Stimulated activated CD8-positive, alpha-beta memory T cell treated with anti-CD3 and anti-CD28 coated beads, Interleukin-4, amount 100 ng/mL, for 1 hour (primary cell): ENCODE measurements at places on chromosomes 3 and 15.

DNA sequence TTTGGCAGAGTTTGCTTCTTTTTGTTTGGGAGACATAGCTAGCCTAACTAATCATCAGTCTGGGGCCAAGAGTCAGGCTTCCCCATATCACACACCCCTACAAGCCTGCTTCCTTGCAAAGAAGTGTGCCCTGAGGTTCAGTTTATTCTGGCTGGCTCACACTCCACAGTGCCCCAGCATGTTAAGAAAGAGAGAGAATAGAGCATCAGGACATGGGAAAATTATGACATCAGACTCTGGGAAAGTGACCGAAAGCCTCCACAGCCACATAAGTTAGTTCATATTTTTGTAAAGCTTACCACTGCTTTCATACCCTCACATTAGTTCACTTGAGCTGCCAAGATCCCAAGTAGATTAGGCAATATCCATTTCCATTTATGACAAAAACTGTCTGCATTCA lies 63.0 kb upstream of the CFAP161 start:
- DNase-seq: no peak

DNA sequence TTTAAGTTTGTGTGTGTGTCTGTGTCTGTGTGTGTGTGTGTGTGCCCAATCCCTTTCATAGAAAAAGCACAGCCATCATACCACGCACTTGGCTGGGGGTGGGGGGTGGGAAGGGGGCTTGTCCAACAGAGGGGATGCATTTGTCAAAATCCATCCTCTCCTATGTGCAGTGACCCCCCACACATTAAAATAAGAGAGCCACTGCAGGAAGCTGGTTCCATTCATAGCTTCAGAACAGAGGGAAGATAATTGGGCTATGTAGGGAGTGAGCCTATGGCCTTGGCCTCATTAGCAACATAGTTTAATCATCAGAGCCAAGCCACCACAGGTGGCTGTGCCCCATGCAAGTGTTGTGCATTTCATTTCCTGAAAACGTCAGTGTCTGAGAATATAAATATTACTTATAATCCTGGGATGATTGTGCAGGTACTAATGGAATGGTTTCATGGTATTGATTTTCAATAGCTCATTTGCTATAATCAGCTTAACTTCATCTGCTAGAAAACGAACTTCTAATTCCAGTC lies 330.8 kb downstream of the CNTN6 start:
- DNase-seq: no peak

DNA sequence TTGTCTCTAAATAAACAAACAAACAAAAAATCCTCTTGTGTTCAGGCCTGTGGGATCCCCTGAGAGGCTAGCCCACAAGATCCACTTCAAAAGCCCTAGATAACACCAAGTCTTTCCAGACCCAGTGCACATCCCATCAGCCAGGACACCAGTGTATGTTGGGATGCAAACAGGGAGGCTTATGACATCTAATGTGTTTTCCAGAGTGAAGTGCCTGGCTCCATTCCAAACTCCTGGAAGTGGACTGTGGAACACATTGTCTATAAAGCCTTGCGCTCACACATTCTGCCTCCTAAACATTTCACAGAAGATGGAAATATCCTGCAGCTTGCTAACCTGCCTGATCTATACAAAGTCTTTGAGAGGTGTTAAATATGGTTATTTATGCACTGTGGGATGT lies 57.0 kb downstream of the MLH1 start:
- no peak for DNase-seq

DNA sequence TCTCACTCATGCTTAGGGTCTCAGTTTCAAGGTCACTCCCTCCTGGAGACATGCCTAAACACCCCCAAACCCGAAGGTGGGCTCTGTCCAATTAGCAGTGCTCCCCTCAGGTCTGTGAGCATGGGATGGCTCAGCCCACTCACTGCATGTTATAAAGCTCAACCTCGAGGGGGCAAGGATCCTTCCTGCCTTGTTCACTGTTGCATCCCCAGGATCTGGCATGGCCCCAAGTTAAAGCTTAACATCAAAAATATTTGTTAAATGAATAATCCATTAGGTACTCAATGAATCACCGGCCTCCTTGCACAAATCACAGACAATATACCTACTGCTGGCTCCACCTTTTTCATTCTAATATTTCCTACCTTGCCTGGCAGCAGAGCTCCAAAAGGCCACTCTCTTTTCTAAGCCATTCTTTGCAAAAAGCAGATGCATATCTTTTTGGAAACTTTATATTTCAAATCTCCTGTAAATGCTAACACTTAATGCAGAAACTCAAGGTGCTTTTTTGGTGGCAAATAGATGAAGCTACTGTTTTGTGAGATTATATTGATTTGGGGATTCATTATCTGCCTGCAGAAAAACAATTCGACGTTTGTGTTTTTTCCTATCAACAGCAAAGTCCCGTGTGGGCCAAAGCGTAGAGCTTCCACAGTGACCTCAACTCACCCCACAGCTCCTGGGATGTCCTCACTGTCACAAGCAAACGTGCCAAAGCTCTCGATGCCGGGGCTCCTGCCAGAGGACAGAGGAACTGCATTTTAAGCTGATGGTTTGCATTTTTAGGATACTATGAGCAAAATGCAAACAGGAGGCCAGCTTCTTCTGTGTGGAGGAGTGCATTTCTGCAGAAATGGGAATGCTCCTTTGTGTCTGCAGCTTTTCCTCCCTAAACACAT lies 35.4 kb downstream of the PCOLCE2 start:
- no peak for DNase-seq

- DNase-seq: no peak
These were observed 129.5 kb upstream of the ABI3BP start for GRCh38 chr3:101122681-101123080.

GRCh38 chr15:43899928-43900327 lies 73.1 kb downstream of the WDR76 start:
- no peak for DNase-seq

DNA sequence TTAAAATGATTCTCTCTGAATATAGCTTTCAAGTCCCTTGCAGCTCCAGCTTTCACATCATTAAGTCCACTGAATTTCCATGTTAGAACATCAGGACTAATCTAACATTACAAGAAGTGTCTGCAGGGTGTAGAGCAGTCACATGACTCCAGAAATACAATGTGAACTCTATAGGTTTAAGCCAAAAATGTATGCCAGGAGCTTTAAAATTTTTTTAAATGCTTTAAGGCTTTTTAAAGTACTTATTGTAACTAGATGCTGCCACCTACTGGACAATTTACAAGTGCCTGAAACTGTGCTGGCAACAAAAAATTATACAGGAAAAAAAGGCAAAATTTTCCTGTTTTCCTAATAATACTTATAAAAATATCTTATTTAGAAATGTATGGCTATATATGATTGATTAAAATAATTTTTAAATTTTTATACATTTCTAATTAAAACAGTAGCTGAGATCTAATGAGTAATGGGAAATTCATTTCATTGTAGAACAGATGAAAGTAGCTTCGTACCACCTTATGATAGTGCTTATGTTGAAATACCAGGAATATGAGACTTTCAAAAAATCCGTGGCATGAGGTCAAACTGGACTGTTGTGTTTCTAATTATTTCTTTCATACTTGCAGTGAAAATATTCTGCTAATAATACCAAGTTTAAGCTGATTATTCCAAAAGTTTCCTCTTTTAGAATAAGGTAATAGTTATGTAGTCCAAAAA lies 25.7 kb downstream of the FSIP1 start:
- no peak for DNase-seq

DNA sequence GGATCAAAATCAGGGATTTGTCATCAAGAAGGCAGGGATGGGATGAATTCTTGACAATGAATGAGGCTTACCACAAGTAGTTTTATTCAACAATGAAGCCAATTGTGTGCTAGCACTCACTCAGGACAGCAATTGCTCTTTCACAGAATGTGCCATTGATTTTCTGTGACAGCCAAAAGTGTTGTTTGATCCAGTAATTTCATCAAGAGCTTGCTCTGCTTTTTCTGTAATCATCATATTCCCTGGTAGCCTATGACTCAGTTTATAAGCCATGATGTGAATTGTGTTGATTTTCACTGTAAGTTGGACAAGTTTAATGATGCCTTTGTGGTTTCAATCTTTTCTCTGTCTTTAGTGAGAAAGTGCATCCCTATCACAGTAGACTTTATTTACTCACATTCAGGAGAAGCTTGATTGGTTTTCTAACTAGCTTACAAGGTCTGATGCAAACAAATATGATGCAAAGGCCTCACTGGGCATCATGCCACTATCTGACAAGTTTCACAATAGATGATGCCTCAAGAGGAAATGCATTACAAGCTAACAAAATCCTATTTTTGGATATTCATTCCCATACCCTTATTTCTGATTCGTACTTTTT lies 13.6 kb upstream of the CSRNP1 start:
- DNase-seq: no peak

DNA sequence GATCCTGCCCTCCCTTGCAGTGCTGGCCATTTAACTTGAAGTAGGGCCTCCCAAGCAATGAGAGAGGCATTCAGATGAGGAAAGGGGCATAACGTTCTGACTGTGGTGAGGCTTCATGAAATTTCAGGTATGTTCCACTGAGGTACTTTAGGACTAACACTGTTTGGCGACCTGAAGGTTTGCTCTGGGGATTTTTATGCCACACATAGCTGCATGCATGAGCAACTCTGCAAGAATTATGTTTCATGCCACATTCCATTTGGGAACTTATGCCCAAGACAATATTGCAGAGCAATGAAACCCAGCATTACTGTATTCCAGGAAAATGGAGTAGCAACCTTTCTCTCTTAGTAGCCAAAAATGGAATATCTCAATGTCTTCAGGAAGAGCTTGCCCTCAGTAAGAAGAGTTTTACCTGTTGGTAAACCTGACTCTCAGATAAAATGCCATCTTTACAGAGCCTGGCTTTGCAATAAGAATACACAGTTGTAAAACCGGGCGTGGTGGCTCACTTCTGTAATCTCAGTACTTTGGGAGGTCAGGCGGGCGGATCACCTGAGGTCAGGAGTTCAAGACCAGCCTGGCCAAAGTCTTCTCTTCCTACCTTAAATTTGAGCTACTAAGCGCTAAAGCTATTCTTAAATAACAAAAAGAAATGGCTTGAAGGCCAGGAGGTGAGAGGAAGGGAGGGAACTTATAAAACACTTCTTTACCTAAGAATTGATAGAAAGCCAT lies 16.7 kb upstream of the TBL1XR1 start:
- DNase-seq: no peak

DNA sequence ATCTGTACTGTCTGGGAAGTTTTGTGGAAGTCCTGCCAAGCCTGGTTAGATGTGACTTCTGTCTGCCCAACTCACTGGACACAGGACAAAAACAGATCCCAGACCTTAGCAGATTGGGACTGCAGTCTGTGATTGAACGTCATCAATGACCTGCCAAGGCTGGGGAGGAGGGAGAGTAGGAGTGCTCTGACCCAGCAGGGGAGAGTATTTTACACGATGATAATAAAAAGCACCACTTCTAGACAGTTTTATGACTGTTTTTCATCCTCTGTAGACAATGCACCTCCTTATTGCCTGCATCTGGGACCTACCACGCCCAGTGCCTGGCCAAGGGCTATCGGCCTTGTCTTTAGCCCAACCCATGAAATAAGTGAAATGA lies 102.3 kb upstream of the NR2E3 start:
- DNase-seq: no peak

- DNase-seq: no peak
These were observed 18.3 kb downstream of the RTF1 start for GRCh38 chr15:41435037-41435786.

DNA sequence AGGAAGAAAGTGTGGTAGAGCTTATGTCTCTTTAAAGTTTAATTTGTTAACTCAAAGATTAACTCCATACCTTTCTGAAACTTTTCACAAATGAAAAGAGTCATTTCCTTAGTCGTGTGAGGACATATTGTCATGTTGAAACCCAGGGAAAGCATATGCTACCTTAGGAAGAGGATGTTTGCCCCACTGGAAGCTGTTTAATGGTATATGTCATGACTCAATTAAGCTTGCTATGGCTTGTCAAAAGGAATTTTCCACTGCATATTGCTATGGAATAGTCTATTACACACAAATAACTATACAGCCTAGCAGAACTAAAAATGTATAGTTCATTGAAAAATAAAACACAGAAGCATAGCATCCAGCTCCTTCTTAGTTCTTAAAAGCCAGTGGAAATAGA lies 69.9 kb downstream of the NSUN3 start:
- no peak for DNase-seq

- no peak for DNase-seq
These were observed 176.8 kb downstream of the MEGF11 start for GRCh38 chr15:66076591-66077319.

DNA sequence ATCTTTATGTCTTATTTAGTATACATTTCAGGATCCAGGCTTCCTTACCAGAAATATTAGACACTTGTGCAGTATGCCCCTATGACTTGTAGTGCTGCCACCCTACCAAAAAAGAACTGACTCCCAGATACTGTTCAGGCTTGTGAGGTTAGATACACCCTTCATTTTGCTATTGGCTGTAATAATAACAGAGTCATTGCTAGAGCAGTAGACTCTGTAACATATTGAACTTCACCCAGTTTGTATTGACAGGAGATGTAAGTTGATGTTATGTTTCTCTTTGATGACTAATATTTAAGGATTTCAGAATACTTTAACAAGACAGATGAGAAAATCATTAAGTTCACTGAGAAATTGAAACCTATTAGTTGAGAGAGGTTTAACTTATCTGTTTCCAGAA lies 32.9 kb downstream of the RNF111 start:
- no peak for DNase-seq

GRCh38 chr3:33315826-33316225 lies 38.6 kb downstream of the FBXL2 start:
- DNase-seq: no peak

DNA sequence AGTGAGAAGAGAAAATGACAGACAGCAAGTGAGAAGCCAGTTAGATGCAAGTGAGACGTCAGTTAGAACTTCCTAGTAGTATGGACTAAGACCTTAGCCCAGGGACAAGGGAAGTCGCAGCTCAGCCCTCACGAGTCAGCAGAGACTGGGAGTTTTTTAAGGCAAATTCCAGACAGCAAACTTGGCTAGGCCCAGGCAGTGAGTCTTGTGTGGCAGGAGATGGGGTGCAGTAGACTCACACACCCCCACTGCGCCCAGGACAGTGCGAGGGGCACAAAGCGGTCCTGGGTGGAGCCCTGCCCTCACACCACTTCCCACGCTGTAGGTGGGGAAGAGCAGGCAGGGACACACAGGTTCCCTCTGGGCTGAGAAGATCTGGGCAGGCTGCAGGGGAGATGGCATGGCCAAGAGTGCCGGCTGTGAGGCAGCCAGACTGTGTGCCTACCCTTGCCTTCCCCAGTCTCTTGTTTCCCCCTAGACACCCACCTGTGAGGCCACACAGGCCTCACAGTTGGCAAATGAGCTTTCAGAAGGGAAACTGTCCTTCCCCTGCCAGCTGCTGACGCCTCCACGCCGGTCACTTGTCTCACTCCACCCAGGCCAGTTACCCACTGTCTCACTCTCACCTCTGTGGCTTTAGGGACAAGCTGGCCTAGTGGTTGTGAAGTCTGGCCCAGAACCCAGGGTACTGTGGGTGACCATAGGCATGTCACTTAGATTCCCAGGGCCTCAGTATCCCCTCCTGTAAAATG lies 13.7 kb upstream of the PRKCD start:
- no peak for DNase-seq

DNA sequence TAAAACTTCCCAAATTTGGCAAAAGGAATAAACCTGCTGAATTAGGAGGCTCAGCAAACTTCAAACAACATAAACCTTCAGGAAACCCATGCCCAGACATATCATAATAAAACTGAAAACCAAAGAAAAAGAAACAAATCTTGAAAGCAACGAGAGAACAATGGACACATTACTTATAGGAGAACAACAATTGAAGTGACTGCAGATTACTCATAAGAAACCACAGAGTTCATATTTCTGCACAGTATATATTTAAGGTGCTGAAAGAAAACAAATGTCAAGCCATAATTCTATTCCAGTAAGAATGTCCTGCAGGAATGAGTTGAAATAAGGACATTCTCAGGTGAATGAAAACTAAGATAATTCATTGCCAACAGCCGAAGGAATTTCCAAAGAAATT lies 80.8 kb upstream of the PROK2 start:
- no peak for DNase-seq
